ENCODE measurements at places on chromosomes 5 and 9. TPM values are rescaled to one million over a fixed set of nuclear protein-coding genes. Genes with fewer than 3 reads are reported as not detected.

SLC1A3 gene
- total RNA-seq, result 0.87 TPM

CYLC2 gene
- total RNA-seq, result not detected

ELAVL2 gene
- total RNA-seq, result not detected

ZNF483 gene
- 6.5 TPM for total RNA-seq

SLC28A3 gene
- total RNA-seq, result 10.8 TPM

PIP5K1B gene
- 6.9 TPM for total RNA-seq

PCDHB4 gene
- total RNA-seq, result 3.4 TPM

PHF24 gene
- total RNA-seq, result 0.24 TPM

CARD9 gene
- 0.23 TPM for total RNA-seq

NRARP gene
- 8.2 TPM for total RNA-seq

PITX1 gene
- total RNA-seq, result 0.19 TPM

TERT gene
- not detected for total RNA-seq

GFM2 gene
- 11.3 TPM for total RNA-seq

IRX4 gene
- not detected for total RNA-seq

XRCC4 gene
- total RNA-seq, result 1.6 TPM

SPATA9 gene
- 0.46 TPM for total RNA-seq

TSLP gene
- 0.13 TPM for total RNA-seq

DDX4 gene
- 0.12 TPM for total RNA-seq

MRRF gene
- total RNA-seq, result 14.1 TPM

DIPK1B gene
- total RNA-seq, result 7.0 TPM

SLC35A4 gene
- total RNA-seq, result 36.5 TPM

PCDHGA1 gene
- total RNA-seq, result 0.32 TPM

SPOUT1 gene
- 20.6 TPM for total RNA-seq

SIT1 gene
- total RNA-seq, result 0.25 TPM

FAM221B gene
- not detected for total RNA-seq

PRSS3 gene
- total RNA-seq, result 5,109 TPM

SELENOP gene
- total RNA-seq, result 69.8 TPM

GPR151 gene
- total RNA-seq, result not detected

ISOC1 gene
- total RNA-seq, result 9.1 TPM

NDUFS4 gene
- total RNA-seq, result 28.9 TPM

SLC6A7 gene
- not detected for total RNA-seq

SLC46A2 gene
- 0.18 TPM for total RNA-seq

BHMT2 gene
- total RNA-seq, result 2.1 TPM

HK3 gene
- total RNA-seq, result 3.5 TPM

ORM2 gene
- not detected for total RNA-seq

KIF12 gene
- 51.2 TPM for total RNA-seq

CFAP90 gene
- total RNA-seq, result 1.7 TPM

TSC1 gene
- 34.5 TPM for total RNA-seq

BARHL1 gene
- not detected for total RNA-seq

NFIB gene
- 48.2 TPM for total RNA-seq

AMBP gene
- 108 TPM for total RNA-seq

PCDHA10 gene
- 2.0 TPM for total RNA-seq

All from pancreas (tissue), 10 donors.